ENCODE measurements at places on chromosomes 2 and 18. TPM values are rescaled to one million over a fixed set of nuclear protein-coding genes. Genes with fewer than 3 reads are reported as not detected.

GRCh38 chr2:27940090-27940671, 49.7 kb downstream of the BABAM2 start:
- no peak for DNase-seq
- peaks cover 20% of the 10 kb centered on the region for H3K27me3 ChIP-seq
- no peak overlapping the region for H3K27ac ChIP-seq
- H3K4me1 ChIP-seq, result no peaks in the 10 kb centered on the region
- H3K4me3 ChIP-seq, result no peak overlapping the region

DNA sequence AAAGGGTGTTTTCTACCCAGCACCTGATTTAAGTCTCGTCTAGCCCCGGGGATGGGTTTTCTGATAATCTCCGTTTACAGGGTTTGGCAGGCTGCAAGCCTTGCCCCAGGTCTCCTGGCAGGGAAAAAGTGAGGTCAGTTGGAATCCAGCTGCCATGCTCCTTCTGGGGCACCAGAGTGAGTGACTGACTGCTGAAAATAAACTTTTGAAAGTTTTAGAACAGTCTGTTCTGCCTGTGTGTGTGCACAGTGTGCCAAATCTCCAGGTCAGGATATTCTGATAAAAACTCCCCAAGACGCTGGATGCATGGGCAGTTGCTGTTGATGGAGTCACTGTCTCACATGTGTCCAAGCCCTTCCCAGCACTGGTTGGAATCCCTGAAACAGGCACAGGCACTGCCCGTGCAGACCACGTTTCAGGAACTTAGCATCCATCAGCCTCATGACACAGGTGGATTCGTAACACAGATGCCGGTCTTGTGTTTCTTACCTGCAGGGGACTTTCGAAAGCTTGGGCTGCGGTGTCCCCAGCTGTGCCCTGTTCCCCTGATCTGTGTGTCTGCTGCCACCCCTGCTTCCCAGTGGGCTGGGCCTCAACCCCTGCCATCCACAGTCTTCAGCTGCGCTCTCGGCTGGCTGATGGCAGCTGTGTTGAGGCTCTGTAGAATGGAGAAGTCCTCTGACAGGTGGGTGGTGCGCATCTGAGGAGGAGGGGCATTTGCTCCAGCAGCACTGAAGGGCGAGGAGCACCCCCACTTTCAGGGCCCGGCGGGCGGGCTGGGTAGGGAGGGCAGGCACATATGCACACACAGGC, 65.0 kb downstream of the SH3RF3 start:
- H3K27ac ChIP-seq, result no peak overlapping the region
- H3K36me3 ChIP-seq, result no peaks in the 10 kb centered on the region
- DNase-seq, result no peak
- no peaks in the 10 kb centered on the region for H3K4me1 ChIP-seq
- no peaks in the 10 kb centered on the region for H3K27me3 ChIP-seq

- peaks cover 22% of the 10 kb centered on the region for H3K4me1 ChIP-seq
- H3K4me3 ChIP-seq, result peak overlapping the region; percentile 93
- no peak for DNase-seq
- peaks cover 14% of the 10 kb centered on the region for H3K27me3 ChIP-seq
Measured at GRCh38 chr18:44683556-44683955, 2.9 kb downstream of the SETBP1 start.

GRCh38 chr2:167198009-167198408, 309.7 kb downstream of the XIRP2 start:
- H3K27ac ChIP-seq, result no peak overlapping the region
- no peaks in the 10 kb centered on the region for H3K27me3 ChIP-seq
- H3K4me1 ChIP-seq, result no peaks in the 10 kb centered on the region

DNA sequence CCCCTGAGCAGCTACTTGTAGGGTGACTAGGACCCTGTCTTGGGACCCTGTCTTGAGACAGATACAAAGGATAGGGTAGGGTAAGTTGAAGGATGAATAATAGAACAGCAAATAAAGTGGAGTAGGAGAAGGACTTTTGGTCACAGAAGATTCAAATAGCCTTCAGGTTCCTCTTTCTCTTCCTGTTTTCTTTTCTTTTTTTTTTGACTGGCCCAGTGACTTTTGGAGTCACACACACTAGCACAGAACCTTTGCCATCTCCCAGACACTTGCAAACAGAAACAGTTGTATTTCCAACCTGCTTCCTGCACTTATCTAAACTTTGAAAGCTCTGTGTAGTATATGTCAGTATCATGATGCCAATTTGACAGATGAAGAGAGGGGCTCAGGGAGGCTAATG, 108.2 kb downstream of the TDRD15 start:
- DNase-seq, result no peak
- no peak overlapping the region for H3K27ac ChIP-seq
- no peak overlapping the region for H3K4me3 ChIP-seq
- no peaks in the 10 kb centered on the region for H3K36me3 ChIP-seq
- H3K27me3 ChIP-seq, result no peaks in the 10 kb centered on the region

DNA sequence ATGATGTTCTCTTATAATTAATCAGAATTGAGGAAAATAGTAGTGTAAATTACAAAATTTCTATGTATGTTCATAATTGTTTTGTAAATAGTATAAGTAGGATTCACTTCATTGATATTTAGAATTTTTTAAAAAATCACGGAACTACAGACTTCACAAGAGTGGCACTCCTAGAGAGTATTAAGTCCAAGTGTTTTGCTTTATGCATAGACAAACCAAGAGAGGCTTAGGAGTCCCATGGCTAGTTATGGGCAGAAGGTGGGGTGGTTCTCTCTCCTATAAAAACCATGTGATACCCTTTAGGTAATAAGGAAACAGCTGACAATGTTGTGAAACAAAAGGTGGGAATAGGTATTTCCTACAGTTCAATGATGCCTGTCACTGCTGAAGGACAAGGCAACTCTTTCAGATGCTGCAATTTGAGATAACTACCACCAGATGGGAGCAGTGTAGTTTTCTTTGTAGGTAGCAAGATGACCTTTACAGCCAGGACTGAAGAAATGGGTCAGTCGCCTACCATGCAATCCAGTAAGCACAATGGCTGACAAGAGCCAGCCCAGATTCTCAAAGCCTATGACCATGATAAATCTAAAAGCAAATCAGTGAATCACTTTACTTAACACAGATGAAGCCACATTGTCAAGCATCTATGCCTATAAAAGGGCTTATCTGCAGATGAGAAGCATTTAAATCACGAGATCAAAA, 83.9 kb downstream of the AAK1 start:
- DNase-seq, result peak; percentile 94
- 0 out of 2 replicates have a peak, but pooled peaks cover 7% of the 10 kb centered on the region for H3K4me1 ChIP-seq
- no peak overlapping the region for H3K4me3 ChIP-seq

DNA sequence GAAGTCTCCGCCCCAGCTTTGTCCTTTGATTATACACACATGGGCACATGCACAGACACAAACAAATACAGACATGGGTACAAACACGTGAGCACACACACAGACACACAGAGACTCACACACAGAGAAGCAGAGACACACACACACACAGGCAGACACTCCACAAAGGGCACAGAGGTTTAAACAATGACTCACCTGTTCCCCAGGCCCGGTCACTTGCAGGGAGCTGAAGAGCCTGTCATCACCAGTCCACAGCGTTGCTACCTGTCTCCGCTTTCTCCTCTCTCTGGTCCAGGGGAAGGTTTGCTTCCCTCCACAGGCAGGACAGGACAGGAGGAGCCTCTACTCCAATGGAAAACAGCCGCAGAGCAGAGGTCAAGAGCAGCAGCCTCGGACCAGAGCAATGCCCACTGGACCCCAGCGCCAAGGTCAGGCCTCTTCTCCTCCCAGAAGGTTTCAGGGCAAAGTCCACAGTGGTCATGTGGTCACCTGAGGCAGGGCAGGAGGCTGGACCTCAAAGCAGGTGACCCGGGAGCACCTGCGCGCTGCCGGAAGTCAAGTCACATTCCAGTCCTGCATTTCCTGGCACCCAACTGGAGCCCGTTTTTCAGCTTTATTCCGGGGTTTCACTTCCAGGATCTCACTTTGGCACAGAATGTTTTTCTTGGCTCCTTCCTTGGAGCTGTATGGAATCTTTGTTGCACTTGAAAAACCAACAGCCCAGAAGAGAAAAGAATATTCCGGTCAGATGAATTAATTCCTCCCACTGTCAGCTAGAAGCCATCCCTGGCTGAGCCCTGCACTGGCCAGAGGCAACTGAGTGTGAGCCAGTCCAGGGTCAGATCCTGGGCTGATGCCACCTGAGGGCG, at the start of gene RAB17:
RAB17 (minus strand) TSS at position 463 of the 869 bp plus-strand sequence. CDS start 4,580 bp downstream, outside the sequence.
- peak within 1 kb of the TSS; percentile 51 for H3K4me3 ChIP-seq
- DNase-seq, result peak; percentile 47
- H3K4me1 ChIP-seq, result peaks cover 49% of the 10 kb centered on the region
- peak within 1 kb of the TSS; percentile 59 for H3K27ac ChIP-seq
- no peaks in the 10 kb centered on the region for H3K27me3 ChIP-seq

DNA sequence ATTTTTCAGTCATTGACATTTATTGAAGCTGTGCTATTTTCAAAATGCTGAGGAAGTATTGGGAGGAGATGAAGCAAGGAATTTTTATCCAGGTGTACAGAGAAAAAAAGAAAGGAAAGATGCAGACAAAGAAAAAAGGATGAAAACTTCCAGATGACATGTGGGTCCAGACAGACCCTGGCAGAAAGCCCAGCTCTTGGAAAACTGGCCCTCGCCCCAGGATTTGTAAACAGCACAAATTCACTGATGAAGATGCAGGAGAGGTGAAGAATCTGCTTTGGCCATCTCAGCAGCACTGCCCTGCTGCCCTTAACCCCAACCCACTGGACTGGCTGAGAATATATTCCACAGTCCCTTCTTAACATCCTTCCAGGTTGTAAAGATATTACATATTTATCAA, 12.5 kb downstream of the TACR1 start:
- no peak overlapping the region for H3K27ac ChIP-seq
- no peaks in the 10 kb centered on the region for H3K4me1 ChIP-seq
- H3K27me3 ChIP-seq, result no peaks in the 10 kb centered on the region
- H3K4me3 ChIP-seq, result no peak overlapping the region
- no peak for DNase-seq
- 0 out of 2 replicates have a peak, but pooled peaks cover 2% of the 10 kb centered on the region for H3K36me3 ChIP-seq

- H3K4me1 ChIP-seq, result 0 out of 2 replicates have a peak, but pooled peaks cover 7% of the 10 kb centered on the region
- no peaks in the 10 kb centered on the region for H3K27me3 ChIP-seq
- no peaks in the 10 kb centered on the region for H3K36me3 ChIP-seq
- H3K4me3 ChIP-seq, result no peak overlapping the region
- H3K27ac ChIP-seq, result no peak overlapping the region
Measured at GRCh38 chr2:118130385-118130784, 42.1 kb downstream of the INSIG2 start.

DNA sequence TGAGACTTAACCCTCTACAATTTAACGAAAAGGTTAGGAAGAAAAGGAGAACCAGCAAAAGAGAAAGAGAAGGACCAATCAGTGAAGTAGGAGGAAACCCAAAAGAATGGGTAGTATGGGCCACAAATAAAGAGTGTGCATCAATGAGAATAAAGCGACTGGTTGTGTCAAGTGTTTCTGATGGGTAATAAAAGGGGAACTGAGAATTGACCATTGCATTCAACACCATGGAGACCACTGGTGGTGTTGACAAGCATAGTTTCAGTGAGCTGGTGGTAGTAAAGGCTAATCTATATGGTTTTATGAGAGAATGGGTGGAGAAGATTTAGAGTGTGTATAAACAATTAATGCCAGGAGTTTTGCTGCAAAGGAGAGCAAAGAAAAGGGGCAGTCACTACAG, 75.4 kb downstream of the CSRNP3 start:
- no peak overlapping the region for H3K4me3 ChIP-seq
- no peaks in the 10 kb centered on the region for H3K27me3 ChIP-seq
- no peak for DNase-seq
- peaks cover 10% of the 10 kb centered on the region for H3K4me1 ChIP-seq
- H3K27ac ChIP-seq, result no peak overlapping the region
- no peaks in the 10 kb centered on the region for H3K36me3 ChIP-seq

- H3K4me3 ChIP-seq, result no peak overlapping the region
- H3K4me1 ChIP-seq, result no peaks in the 10 kb centered on the region
- no peak for DNase-seq
- H3K27me3 ChIP-seq, result no peaks in the 10 kb centered on the region
- H3K27ac ChIP-seq, result no peak overlapping the region
Measured at GRCh38 chr2:37415128-37415820, 70.8 kb downstream of the QPCT start.

GRCh38 chr2:81872006-81872405, 1567.5 kb upstream of the LRRTM1 start:
- H3K27ac ChIP-seq, result no peak overlapping the region
- H3K36me3 ChIP-seq, result no peaks in the 10 kb centered on the region
- no peaks in the 10 kb centered on the region for H3K27me3 ChIP-seq
- H3K4me1 ChIP-seq, result 0 out of 2 replicates have a peak, but pooled peaks cover 2% of the 10 kb centered on the region

DNA sequence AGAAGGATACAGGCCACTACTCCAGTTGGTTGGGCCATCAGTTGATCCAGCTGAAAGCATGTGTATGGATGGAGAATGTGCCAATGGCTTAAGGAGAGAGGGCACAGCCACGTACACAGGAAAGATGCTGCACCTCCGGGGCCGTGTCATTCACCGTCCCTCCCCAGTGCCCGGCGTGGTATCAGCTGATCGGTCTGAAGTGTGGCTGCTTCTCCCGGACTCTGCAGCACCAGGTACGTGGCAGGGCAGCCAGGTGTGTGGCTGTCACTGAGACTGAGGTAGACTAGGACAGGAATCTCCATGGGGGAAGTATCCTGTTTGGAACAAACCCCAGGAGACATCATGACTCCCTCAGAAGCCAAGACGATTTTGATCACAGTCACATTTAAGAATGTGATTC, 4.2 kb upstream of the ERFE start:
- H3K36me3 ChIP-seq, result no peaks in the 10 kb centered on the region
- H3K27ac ChIP-seq, result no peak overlapping the region
- no peak for DNase-seq
- H3K4me1 ChIP-seq, result peaks cover 4% of the 10 kb centered on the region
- no peak overlapping the region for H3K4me3 ChIP-seq

DNA sequence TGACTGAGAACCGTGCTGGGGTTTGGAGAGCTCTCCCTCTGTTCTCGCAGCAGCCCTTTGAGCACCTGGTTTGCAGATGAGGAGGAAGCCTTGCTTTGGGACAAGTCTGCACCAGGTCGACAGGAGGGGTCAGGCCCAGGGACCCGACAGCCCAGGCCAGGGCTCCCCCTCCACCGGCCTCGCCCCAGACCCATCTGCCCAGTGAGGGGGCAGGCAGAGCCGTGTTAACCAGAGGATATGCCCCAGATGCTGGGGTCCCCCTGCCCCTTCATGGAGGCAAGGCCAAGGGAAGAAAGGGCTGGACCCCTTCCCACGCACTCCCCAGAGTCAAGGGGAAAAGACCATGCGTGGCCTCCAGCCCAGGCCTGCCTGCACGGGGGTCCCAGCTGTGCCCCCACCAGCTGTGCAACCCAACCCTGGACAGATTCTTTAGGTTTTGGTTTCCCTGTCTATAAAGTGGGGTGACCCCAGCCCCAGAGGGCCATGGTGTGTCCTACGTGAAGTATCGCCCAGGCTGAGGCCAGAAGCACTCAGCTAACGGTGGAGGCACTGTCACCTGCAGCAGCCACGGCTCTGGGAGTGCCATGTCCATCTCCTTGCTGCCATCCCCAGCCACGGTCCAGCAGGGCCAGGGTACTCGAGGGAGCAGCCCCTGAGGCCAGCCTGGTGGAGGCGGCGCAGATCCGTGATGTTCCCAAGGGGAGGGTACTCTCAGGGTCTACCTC, 4.8 kb upstream of the SNED1 start:
- H3K4me1 ChIP-seq, result no peaks in the 10 kb centered on the region
- no peaks in the 10 kb centered on the region for H3K27me3 ChIP-seq
- no peak for DNase-seq
- no peaks in the 10 kb centered on the region for H3K36me3 ChIP-seq

Gene GRHL1
- total RNA-seq, result 2.5 TPM

Gene CDH19
- total RNA-seq, result not detected

Gene ITGB6
- not detected for total RNA-seq

Gene CARF
- 3.3 TPM for total RNA-seq

Gene ANKRD30B
- total RNA-seq, result not detected
